ENCODE measurements at places on chromosomes 11 and 22.

DNA sequence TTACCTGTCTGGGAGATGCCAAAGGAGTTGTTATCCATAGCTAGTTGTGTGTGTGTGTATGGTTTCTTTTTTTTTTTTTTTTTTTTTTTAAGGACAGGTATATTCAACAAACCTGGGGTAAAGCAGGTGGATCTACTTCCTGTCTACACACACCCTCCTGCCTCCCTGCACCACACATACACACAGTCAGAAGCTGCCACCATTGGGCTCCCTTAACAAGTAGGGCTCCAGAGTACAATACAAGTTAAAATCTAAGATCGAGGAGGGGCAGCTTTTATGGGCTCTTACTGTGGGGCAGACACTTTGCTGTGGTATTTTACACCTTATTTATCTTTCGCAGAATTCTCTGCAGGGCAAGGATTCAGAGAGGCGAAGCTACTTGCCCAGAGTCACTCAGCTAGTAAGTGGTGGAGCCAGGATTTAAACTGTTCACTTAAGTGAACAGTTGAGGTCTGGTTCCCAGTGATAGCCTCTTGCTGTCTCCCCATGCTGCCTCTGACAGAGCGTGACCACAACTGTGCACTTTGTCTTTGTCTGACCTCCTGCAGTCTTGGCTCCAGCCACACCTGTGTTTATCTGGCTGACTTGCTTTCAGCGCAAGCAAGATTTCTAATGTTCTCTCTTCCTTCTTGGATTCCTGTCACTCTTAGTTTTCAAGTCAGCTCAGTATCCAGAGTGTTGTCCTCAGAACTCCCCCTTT is 135.0 kb downstream of the CSNK2A3 start:
- no peak for DNase-seq

DNA sequence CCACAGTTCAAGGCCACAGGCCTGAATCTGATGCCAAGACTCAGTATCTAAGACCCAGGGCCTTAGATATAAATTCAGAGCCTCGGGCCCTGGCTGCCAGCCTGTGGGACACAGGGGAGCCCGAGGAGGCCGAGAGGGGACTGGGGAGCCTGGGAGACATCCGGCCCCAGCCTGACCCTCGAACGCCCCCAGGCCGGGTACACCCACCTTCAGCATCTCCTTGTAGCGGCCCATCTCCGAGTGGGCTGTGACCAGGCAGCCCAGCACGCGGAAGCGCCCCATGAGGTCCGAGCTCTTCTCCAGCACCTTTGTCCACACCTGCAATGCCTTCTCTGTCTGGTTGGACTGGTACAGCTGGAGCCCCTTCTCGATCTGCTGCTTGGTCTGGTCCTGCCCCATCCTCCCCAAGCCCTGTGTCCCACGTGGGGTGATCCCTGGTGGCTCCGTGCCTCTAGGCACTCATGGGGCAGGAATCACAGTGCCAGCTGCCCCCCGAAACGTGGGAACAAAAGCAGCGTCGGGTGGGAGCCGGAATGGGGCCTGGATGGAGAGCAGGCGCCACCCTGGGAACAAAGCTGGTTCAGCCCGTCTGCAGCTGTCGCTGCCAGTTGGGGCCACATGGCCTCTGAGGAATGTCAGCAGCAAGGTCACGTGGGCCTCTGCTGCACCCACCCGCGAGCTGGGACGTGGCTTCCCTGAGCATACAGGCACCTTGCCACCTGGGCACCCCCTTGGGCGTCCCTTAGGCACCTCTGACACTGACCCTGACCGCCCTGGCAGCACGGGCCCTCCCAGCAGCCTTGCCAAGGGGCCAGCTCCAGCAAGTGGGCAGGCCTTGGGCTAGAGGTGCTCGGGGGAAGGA is at the start of gene RAPSN:
RAPSN (minus strand) TSS at position 571 of the 862 bp plus-strand sequence; CDS start at position 399, 172 bp downstream.
- no peak for DNase-seq

DNA sequence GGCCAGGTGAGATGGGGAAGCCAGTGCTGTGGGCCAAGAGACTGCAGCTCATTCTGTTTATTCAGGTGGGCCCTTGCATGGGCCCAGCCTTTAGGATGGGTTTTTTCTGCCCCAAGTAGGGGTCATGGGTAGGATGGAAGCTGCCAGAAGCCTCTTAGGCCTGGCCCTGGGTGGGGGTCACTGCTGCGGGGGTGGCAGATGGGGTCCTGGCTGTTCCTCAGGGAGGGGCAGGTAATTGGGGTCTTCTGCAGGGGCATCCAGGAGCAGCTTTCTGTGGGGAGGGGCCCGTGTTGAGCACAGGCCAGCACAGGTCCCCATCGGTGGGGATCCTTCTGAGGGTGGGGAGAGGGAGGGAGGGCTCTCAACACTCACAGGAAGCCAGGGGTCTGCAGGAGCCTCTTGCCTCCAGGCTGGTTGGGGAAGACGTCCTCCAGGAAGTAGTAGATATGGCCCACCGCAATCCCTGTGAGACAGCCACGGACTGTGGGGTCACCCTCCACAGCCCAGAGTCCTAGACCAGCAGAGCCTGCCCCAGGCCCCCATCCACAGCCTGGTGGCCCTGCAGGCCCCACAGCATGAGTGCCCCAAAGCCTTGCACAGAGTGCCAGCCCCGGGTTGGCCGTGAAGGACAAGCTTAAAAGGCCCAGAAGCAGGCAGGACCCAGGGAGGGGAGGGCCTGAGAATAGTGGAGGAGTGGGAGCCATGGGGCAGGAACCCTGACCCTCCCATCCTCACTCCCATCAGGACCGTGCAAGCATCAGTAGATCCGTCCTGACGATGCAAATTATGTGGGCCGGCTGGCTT is 1.9 kb downstream of the DERL3 start:
- DNase-seq: no peak

DNA sequence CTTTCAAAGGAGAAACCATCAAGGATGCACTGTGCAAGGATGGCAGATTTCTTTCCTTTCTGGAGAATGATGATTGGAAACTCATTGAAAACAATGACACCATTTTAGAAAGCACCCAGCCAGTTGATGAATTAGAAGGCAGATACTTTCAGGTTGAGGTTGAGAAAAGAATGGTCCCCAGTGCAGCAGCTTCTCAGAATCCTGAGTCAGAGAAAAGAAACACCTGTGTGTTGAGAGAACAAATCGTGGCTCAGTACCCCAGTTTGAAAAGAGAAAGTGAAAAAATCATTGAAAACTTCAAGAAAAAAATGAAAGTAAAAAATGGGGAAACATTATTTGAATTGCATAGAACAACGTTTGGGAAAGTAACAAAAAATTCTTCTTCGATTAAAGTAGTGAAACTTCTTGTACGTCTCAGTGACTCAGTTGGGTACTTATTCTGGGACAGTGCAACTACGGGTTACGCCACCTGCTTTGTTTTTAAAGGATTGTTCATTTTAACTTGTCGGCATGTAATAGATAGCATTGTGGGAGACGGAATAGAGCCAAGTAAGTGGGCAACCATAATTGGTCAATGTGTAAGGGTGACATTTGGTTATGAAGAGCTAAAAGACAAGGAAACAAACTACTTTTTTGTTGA is 9.8 kb downstream of the FAM111A start:
- DNase-seq: no peak

GRCh38 chr11:120024046-120024445 is 113.9 kb downstream of the TRIM29 start:
- DNase-seq: no peak

- no peak for DNase-seq
Measured at GRCh38 chr11:75325713-75326438, 25.6 kb downstream of the ARRB1 start.

- no peak for DNase-seq
Measured at GRCh38 chr22:48748113-48748859, 1079.4 kb downstream of the BRD1 start.

DNA sequence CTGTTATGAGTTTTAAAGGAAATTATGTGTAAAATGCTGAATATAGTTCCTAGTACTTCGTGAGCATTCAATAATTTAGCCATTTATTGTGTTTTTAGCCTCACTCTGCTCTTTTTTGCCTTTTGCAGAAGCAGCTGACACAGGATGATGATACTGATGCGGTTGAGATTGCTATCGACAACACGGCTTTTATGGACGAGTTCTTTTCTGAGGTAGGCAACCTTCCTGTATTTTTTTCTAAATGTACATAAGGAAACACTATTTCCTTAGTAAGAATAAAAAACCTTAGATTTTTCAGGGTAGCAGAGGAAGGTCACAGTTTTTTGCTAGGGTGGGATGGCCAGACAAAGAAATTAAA is 17.9 kb downstream of the STX3 start:
- DNase-seq: no peak

GRCh38 chr22:19287076-19287707 is 4.3 kb downstream of the CLTCL1 start:
- no peak for DNase-seq

DNA sequence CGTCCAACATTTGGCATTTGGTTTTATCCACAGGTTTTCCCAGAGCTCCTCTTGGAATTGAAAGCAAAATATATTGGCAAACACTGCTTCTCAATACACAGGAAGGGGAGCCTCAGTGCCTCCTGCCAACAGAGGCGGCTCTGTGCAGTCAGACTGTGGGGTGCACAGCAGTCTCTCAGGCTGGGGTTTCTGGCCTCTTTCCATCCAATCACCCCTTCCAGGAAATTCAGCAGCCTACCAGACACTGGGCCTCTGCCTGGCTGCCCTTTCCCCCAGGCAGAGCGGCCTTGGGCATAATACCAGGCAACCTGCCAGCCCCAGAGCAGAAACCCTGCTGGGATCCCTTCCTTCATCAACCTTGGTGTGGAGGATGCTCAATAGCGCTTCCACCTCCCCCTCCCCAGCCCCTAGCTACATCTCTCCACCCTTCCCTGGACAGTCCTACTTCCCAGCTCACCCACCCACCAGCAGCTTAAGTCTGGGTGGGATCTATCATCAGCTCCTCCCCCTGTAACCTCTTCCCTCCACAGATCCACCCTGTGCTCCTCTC is 17.8 kb upstream of the RAPSN start:
- DNase-seq: no peak

- DNase-seq: no peak
Measured at GRCh38 chr11:62504158-62504973, 42.2 kb downstream of the AHNAK start.

- DNase-seq: no peak
Measured at GRCh38 chr22:22711532-22711913, 67.1 kb downstream of the GGTLC2 start.

DNA sequence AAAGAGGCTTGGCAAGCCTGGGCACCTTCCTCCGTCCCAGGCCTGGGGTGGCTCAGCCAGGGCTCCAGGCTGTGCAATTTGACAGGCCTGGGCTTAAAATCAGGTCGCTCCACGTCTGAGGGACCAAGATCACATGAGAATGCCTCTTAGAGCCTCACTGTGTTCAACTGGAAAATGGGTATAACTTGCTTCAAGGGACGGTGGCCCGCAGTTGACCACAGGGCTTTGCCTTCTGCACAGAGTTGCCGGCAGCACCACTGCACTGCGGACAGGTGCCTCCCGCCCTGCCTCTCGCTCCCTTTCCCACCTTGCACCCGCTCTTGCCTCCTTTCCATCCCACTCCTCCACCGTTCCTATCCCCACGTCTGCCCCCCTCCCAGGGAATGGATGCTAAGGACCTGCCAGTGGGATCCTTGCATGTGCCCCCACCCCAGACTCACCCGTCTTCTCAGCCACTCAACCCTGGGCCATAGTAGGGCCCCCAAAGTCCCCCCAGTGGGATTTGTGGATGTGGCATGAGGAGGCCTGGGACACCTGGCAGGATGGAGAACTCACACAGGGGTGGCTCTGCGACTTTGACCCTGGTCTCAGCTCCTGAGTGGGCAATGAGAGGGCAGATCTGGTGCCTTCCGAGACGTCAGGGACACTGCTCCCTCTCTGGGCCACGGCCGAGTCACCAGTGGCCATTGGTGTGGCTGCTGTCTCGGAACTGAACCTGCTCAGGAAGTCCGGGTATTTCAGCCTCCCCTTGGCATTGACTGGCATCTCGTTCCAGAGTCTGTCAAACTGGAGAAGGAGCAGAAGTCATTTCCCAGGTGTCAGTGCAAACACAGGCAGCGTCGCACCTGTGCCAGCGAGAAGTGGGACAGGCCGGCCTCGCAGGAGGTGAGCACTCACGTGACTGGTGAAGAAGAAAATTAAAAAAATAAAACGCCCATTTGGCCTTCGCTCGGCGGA is 128.0 kb downstream of the MPPED1 start:
- DNase-seq: no peak

DNA sequence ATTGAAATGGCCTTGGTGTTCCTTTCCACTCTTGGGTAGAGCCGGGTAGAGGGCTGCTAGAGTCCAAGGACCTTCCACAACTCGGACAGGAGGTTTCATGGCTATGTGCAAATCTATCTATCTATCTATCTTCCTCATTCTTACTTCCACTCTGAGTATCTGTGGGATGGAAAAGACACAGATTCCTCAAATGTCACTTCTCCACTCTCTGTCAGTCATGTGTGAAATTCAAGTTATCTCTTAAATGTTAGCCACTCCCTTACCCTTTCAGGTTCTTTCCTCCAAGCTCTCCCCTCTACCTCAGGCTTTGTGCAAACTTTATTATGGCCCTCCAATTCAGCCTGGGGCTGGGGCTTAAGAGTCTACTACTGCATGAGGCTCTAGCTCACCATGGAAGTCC is 84.3 kb downstream of the GDPD4 start:
- DNase-seq: no peak

GRCh38 chr11:46240371-46240770 is 37.1 kb upstream of the CREB3L1 start:
- DNase-seq: no peak

- no peak for DNase-seq
Measured at GRCh38 chr11:80320765-80321164, 879.9 kb upstream of the TENM4 start.

- no peak for DNase-seq
Measured at GRCh38 chr11:11969380-11970215, 38.8 kb downstream of the DKK3 start.

DNA sequence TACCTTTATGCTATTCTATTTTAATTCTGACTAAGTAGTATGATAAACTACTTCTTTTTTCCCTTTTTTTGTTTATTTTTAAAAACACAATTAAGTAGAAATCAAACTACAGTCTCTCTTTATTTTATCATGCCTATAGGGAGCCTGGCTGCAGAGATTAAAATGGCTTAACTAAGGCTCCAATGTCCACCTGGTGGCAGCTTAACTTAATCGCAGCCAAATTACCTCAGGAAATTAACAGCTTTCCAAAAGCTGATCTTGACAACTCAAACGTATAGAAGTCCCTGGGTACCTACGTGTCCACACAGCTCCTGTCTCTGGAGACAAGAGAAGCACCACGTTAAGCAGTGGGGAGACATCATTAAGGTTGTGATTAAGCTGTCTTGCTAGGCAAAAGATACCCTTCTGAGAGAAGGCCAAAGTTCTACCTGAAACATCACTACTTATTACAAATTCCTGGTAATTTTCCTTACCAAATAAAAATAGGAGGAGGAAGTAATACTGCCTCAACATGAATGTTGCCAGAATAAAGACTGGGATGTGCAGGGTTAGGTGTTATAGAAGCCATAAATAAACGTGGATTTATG is 63.2 kb upstream of the SNX19 start:
- DNase-seq: peak; percentile 45

All from NCI-H526 treated with DMSO at 0.1 percent for 48 hours (cell line).